ENCODE measurements at places on chromosomes 11 and 22. TPM values are rescaled to one million over a fixed set of nuclear protein-coding genes. Genes with fewer than 3 reads are reported as not detected.

Gene CCDC116
- 0.48 TPM for total RNA-seq

Gene CCDC188
- not detected for total RNA-seq

- DNase-seq, result no peak
- no peaks in the 10 kb centered on the region for H3K36me3 ChIP-seq
- H3K27ac ChIP-seq, result no peak overlapping the region
- H3K4me1 ChIP-seq, result no peaks in the 10 kb centered on the region
These were observed 12.9 kb upstream of the WT1 start for GRCh38 chr11:32448232-32448631.

DNA sequence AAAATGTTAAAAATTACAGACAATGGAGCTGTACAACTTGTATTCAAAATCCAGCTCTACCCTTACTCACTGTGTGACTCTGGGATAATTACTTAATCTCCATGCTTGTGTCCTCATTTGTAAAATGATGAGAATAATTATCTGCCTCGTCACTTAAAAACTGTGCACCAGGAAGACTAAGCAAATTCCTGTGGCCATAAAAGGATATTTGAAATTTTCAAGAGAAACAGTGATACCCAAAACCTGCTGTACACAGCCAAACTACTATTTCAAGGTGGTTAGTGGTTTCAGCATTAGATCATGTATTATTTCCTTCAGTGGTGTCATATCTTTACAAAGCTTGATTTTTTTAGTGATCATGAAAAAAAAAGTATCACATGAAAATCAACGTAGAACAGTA, 136.9 kb downstream of the METTL15 start:
- H3K4me3 ChIP-seq, result no peak overlapping the region
- no peak for DNase-seq
- H3K27me3 ChIP-seq, result no peaks in the 10 kb centered on the region

GRCh38 chr22:43891360-43892182, at the start of gene PNPLA5:
Gene PNPLA5, minus strand, starts transcription at chr22:43892013. Its CDS starts 133 bp downstream, at chr22:43891880.
- no peak for DNase-seq
- no peak within 1 kb of the TSS for H3K27ac ChIP-seq
- no peaks in the 10 kb centered on the region for H3K4me1 ChIP-seq
- no peaks in the 10 kb centered on the region for H3K36me3 ChIP-seq
- H3K27me3 ChIP-seq, result peaks cover 16% of the 10 kb centered on the region

- H3K27me3 ChIP-seq, result no peaks in the 10 kb centered on the region
- peak overlapping the region; percentile 43 for H3K27ac ChIP-seq
- no peak overlapping the region for H3K4me3 ChIP-seq
- no peak for DNase-seq
These were observed 53.4 kb downstream of the SCGB1A1 start for GRCh38 chr11:62472063-62472884.

- H3K27me3 ChIP-seq, result no peaks in the 10 kb centered on the region
- no peak overlapping the region for H3K27ac ChIP-seq
- no peaks in the 10 kb centered on the region for H3K36me3 ChIP-seq
- no peak for DNase-seq
- H3K4me3 ChIP-seq, result no peak overlapping the region
These were observed 179.2 kb upstream of the ARHGAP20 start for GRCh38 chr11:110891411-110891810.

DNA sequence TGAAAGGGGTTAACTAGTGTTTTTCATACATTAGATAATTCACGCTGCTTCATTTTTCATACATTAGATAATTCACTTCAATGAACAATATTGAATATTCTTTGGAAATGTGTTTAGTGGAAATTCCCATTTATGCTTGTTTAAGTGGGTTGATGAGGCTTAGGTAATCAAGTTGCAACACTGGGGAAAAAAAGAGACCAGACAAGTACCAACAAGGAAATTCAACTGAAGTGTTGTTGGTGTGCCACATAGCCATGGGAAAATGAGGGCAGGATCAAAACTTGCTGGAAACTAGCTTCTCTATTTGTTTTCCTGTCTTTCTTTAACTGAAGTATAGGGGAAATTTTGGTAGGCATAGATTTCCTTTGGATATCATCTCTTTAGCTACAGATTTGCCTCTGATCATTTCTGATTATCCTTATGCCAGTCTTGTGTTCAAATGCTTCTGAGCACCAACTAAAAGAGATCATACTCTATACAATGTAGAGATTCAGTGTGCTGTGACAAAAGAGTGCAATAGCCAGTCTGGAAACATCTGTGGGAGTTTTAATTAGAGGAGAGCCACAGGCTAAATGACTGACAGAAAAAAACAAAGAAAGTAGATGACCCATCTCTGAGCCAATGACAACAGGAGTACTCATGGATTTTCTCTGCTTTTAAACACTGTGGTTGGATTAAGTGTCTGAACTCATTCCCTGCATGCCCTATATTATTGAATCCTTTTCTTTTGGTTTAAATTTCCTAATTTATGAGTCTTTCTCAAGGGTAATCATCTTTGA, 67.6 kb upstream of the CTSC start:
- DNase-seq, result no peak
- H3K4me1 ChIP-seq, result no peaks in the 10 kb centered on the region
- H3K4me3 ChIP-seq, result no peak overlapping the region
- H3K27ac ChIP-seq, result no peak overlapping the region

DNA sequence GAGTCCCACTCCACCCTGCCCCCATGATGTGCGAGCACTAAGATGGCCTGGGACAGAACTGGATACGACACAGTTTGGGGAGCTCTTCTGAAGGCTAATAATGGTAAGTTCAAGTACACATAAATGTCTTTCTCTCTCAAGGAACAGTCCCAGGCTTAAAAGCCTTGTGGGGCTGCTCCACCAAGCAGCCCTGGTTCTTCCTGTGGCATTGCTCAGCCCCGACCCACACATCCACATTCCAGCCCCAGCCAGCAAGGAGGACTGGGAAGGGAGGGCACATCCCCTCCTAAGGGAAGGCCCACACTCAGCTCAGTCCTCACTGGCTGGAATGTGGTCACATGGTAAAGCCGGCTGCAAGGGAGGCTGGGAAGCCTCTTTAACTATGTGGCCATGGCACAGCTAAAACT, 13.3 kb upstream of the MB start:
- no peak for DNase-seq
- H3K36me3 ChIP-seq, result no peaks in the 10 kb centered on the region
- H3K27me3 ChIP-seq, result no peaks in the 10 kb centered on the region
- H3K27ac ChIP-seq, result no peak overlapping the region
- H3K4me3 ChIP-seq, result no peak overlapping the region
- peaks cover 7% of the 10 kb centered on the region for H3K4me1 ChIP-seq

DNA sequence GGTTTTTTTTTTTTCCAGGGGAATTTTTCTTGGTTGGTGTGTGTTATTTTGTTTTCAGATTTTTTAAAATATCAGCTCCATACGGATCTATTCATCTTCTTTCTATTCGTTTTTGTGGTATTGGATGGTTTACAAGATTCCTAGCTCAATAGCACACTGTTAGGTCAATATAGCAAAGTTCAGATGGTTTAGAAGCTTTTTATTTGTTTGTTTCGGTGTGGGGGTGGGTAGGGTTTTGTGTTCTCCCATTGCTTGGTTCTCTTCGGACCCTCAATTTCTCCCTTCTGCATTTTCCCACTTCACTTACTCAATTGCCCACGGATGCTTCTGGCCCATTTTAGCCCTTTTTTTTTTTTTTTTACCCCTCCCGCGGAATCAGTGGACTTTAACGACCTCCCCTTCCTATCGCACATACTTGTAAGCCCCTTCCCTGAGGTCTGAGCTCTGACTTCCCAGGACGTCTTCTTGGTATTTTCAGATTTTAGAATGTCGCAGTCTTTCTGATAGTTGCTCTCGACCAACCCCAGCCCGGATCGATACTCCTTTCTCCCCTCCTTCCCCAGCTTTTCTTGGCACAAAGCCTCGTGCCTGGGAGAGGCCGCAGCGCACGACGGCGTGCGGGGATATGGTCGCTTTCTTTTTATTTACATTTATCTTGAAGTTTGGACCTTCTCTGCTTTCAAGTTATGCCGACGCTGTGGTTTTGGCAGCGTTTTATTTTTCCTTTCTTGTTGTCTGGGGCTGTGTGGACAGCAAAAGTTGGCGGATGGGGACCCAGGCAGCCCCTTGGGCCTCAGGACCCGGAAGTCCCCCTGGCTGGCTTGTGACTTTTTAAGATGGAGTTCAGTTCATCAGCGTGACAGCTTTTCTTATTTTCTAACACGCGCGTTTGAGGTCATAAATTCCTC, 4.4 kb upstream of the SPDYC start:
- DNase-seq, result no peak
- no peaks in the 10 kb centered on the region for H3K36me3 ChIP-seq
- no peak overlapping the region for H3K4me3 ChIP-seq
- no peaks in the 10 kb centered on the region for H3K27me3 ChIP-seq
- no peaks in the 10 kb centered on the region for H3K4me1 ChIP-seq
- H3K27ac ChIP-seq, result no peak overlapping the region

DNA sequence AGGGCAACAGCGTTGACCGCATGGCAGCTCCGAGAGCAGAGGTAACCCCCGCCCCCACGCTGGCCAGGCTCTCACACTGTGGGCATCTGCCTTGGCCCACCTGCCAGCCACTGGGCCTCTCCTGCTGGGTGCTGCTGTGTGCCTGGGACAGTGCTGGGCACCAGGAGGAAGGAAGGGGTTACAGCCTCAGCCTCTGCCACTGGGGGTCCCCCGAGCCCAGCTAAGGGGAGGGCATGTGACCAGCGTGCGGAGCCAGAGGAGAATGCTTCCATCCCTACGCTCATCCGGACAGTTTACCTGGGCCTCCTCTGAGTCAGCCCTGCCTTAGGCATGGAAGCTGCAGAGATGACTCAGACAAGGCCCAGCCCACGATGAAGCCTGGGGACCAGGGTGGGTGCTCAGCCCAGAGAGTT, 10.9 kb downstream of the NCF4 start:
- no peak for DNase-seq
- no peak overlapping the region for H3K4me3 ChIP-seq
- no peaks in the 10 kb centered on the region for H3K27me3 ChIP-seq
- H3K4me1 ChIP-seq, result peaks cover 12% of the 10 kb centered on the region

DNA sequence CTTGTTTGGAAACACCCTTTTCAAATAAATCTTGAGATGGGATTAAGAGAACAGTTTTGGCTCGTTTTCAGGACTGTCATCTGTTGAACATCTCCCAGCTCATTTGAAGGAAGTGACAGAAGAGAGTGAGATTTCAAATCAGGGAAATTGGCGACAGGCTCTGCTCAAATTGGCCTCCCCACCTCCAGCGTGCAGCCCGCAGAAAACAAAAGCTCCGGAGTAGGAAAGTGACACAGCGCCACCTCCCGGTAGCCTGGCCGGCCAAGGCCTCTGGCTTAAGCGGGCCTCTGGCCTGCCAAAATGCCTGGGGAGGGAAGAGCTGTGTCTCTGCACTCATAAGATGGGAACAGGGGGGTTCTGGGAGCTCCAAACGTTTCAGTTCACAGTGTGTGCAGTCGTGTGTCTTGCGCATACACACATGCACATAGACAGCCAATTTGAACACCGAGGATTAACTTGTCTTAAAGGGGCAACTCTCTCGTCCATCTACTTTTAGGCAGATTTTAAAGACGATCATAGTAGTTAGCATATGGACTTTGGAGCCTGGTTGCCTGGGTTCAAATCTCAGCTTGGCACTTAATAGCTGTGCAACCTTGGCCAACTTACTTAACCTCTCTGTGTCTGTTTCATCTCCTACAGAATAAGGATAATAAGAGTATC, 132.7 kb upstream of the RCN1 start:
- H3K4me1 ChIP-seq, result no peaks in the 10 kb centered on the region
- DNase-seq, result peak; percentile 38

GRCh38 chr11:64801561-64802369, 1.2 kb downstream of the MAP4K2 start:
- no peaks in the 10 kb centered on the region for H3K27me3 ChIP-seq
- H3K4me3 ChIP-seq, result peak overlapping the region; percentile 77
- H3K4me1 ChIP-seq, result peaks cover 28% of the 10 kb centered on the region
- peaks cover 11% of the 10 kb centered on the region for H3K36me3 ChIP-seq

DNA sequence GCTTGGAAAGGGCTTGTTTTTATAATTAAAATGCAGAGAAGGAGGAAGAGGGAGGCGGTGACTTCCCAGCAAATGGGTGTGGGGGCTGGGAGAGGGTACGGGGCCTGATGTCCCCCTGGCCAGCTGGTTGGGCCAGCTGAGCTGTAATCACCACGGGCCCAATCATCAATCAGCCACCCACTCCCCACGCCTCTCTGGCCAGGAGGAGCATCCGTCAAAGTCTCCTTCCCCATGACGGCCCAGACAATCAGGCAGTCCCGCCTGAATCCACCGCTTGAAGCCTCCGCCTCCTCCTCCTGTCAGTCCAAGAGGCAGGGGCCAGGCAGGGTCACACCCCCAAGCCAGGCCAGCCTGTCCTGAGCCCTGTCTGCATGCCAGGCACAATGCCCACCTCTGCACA, 13.3 kb upstream of the CABP7 start:
- H3K36me3 ChIP-seq, result no peaks in the 10 kb centered on the region
- no peaks in the 10 kb centered on the region for H3K27me3 ChIP-seq
- no peak overlapping the region for H3K4me3 ChIP-seq
- no peak overlapping the region for H3K27ac ChIP-seq

GRCh38 chr11:1481861-1482441, 4.6 kb downstream of the MOB2 start:
- H3K27ac ChIP-seq, result no peak overlapping the region
- peaks cover 18% of the 10 kb centered on the region for H3K36me3 ChIP-seq
- H3K4me1 ChIP-seq, result peaks cover 7% of the 10 kb centered on the region
- H3K4me3 ChIP-seq, result no peak overlapping the region

DNA sequence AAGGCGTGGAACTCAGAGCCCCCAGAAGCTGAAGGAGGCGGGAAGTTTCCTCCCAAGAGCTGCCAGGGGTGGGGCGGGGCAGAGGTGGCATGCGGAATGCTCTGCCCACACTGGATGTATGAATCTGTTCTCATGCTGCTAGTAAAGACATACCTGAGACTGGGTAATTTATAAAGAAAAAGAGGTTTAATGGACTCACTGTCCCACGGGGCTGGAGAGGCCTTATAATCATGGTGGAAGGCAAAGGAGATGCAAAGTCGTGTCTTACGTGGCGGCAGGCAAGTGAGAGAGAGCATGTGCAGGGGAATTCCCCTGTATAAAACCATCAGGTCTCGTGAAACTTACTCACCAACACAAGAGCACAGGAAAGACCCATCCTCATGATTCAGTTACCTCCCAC, 57.6 kb downstream of the SMIM38 start:
- no peak for DNase-seq
- H3K4me3 ChIP-seq, result no peak overlapping the region
- no peaks in the 10 kb centered on the region for H3K4me1 ChIP-seq
- H3K36me3 ChIP-seq, result no peaks in the 10 kb centered on the region
- H3K27ac ChIP-seq, result no peak overlapping the region

GRCh38 chr11:127600674-127601073, 600.1 kb upstream of the KIRREL3 start:
- no peaks in the 10 kb centered on the region for H3K27me3 ChIP-seq
- H3K27ac ChIP-seq, result no peak overlapping the region
- H3K4me3 ChIP-seq, result no peak overlapping the region
- H3K36me3 ChIP-seq, result no peaks in the 10 kb centered on the region
- DNase-seq, result no peak

DNA sequence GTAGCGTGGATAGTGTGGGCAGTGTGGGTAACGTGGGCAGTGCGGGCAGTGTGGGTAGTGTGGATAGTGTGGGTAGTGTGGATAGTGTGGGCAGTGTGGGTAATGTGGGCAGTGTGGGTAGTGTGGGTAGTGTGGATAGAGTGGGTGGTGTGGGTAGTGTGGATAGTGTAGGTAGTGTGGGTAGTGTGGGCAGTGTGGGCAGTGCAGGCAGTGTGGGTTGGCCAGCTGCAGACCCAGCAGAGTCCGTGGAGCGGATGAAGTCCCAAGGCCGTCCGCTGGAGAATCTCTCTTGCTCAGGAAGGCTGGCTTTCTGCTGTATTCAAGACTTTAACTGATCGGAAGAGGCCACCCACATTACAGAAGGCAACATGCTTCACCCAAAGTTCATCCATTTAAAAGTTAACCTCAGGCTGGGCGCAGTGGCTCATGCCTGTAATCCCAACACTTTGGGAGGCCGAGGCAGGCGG, 26.1 kb upstream of the KRTAP5-6 start:
- no peaks in the 10 kb centered on the region for H3K4me1 ChIP-seq
- H3K27ac ChIP-seq, result no peak overlapping the region
- no peak for DNase-seq
- H3K4me3 ChIP-seq, result no peak overlapping the region
- peaks cover 6% of the 10 kb centered on the region for H3K27me3 ChIP-seq
